ENCODE measurements at places on chromosomes 3 and 15.

- DNase-seq: no peak
These were observed 9.8 kb downstream of the ABTB1 start for GRCh38 chr3:127682561-127682960.

DNA sequence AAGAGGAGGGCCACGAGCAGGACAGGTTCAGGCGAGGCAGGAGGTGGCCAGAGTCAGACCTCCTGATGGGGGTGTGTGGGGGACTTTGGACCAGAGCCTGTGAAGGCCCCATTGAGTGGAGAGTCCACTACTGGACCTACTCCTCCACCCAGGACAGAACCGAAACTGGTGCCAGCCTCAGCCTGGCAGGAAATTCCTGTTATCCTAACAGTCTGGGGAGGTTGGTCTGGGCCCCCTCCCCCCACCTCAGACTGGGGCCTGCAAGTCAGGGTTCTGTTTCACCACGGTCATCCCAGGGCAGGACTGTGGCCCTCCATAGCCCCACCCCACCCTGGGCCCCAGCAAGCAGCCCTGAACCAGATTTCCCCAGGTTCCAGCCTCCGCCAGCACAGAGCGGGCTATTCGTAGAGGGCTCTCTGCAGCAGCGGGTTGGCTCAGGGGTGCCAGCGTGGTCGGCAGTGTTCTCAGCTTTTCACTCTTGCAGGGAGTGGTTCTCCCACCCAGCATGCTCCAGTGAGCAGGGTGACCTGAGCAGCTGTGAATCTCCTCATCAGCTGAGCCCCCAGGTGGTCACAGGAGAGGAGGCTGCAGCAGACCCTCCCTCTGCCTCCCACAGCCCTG is 217.3 kb downstream of the TBC1D2B start:
- no peak for DNase-seq

DNA sequence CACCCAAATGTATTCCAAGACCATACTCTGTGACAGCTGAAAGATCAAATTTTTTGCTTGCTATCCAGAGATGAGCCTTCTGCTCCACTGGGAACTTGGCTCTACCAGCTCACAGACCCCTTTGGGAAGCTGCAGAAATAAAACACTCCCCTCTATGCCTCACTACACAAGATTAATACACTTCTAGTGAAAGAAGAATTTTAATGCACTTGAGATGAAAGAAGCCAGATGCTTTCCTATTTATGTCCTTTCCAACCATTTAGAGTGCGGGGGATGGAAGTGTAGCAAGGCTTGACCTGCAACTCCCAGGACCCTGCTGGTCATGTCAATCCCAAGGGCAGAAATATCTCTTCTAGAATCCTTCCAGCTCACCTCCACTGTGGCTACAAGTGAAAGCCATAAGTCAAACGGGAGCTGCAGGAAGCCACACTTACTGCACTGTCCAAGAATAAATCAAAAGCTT is 34.7 kb downstream of the ANXA2 start:
- no peak for DNase-seq

DNA sequence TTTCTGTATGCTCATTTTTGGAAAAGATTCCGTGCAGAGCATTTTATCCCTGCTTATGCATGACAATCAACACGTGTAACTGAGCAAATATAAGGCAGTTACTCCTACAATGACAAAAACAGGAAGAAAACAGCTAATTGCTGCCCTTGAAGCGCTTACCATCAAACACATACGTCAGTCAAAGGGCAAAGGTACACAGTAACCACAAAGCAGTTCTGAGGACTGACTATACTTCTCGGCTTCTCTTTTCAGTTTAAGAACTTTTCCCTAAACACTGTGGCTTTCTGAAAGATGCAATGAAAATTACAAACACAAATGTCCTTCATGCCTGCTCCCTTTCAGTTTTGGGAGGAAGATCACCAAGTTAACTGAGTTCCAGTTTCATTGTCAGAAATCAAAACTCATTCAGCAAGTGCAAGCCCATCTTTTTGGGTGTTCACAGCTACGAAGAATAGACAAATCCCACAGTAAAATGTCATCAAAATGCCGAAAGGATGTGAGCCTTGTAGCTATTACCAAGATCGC is 602.8 kb downstream of the FOXP1 start:
- no peak for DNase-seq

DNA sequence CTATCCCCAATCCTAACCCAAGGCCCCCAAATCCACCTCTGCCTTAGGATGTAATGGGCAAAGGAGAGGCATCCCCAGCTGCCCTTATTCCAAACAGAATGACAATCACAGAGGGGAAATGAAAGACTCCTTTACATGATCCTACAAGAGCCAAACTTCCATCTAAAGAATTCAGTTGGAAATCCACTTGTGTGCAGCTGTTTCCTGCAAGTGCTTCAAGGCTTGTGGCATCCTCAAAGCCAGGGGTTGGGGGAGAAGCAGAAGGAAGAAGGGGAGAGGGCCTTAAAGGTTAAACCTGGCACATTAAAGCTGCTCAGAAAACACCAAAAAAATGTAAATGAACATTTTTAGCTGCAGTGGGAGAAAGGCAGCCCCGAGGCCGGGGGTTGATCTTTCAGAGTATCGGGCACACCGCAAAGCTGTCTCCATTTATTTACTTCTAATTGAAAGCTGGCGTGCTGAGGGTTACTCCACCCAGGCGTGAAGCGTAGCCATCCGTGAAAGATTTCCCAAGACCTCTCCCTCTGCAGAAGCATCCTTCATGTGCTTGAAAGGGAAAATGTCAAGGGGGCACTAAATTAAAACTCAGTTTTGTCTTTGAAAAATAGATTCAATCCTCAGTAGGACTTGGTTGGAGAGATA is 217.8 kb downstream of the SHQ1 start:
- no peak for DNase-seq

DNA sequence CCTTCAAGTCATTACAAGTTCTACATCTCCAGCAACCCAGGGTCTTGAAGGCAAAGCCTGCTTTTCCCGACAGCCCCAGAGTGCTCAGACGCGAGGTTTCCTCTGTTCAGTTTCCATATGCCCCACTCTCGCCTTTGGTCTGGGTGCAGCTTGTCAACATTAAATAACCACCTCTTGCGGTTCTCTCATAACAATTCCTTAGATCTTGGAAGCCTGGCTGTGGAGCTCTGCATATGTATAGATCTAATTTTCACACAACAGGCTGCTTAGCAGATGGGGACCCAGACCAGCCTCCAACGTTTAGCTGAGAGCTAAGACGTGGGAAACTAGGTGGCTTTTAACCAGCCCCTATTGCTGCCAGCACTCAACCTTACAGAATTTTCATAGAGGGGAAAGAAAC is 295.5 kb downstream of the RPLP1 start:
- no peak for DNase-seq

GRCh38 chr3:117398141-117398899 is 688.7 kb downstream of the TUSC7 start:
- peak; percentile 74 for DNase-seq

DNA sequence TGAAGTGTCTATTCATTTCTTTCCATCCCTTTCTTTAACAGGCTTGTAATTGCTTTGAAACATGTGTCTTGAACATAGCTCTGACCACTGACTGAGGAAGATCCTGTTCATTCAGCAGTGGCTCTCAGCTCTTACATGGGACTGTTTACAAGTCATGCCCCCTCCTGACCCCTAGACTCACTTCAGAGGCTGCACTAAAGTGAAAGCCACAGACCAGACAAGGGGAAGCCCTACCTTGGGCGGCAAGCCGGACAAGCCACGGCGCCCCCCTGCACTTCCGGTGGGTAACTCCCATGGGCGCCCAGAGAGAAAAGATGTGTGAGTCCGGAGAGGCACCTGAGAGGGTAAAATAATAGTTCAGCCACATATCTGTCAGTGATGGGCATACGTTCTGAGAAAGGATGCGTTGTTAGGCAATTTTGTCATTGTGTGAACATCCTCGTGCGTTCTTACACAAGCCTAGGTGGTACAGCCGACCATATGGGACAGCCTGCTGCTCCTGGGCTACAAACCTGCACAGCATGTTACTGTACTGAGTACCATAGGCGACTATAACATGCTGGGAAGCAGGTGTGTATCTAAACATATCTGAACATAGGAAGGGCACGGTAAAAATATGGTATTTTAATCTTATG is 116.2 kb downstream of the CHSY1 start:
- no peak for DNase-seq

- DNase-seq: no peak
These were observed 59.5 kb upstream of the STXBP5L start for GRCh38 chr3:120848503-120848902.

DNA sequence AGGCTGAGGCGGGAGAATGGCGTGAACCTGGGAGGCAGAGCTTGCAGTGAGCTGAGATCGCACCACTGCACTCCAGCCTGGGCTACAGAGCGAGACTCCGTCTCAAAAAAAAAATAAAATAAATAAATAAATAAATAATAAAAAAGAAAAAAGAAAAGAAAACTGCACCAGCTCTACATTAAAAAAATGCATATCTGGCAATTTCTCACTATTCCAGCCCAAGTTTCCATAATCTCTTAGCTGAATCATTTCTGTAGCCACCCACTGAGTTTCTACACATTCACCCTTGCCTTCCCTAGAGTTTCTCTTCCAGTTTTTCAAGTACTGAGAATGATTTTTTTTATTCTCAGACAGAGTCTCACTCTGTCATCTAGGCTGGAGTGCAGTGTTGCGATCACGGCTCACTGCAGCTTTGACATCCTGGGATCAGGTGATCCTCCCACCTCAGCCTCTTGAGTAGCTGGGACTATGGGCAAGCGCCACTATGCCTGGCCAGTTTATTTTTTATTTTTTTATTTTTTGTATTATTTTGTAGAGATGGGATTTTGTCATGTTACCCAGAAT is 24.5 kb upstream of the SLC7A14 start:
- DNase-seq: no peak

DNA sequence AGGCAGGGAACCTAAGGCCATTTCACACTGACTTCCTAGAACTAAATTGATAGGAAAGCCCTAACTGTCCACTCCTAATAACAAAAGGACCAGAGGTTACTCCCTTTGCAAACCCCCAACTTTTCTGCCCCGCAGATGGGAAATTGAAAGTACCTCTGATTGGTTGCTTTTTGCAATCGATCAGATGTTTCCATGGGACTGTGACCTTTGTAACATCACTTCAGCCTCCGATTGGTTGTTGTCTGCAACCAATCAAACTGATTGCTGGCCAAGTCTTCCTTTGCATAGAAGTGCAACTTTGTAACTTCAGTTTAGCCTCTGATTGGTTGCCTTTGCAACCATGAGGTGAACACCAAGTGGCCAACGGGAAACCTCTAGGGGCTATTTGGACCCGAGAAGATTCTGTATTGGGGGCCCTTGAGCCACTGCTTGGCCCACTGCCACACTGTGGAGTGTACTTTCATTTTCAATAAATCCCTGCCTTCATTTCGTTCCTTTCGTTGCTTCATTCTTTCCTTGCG is 11.3 kb upstream of the KNL1 start:
- DNase-seq: no peak

- no peak for DNase-seq
These were observed 560.4 kb upstream of the DPPA4 start for GRCh38 chr3:109897734-109898133.

GRCh38 chr15:68990231-68990991 is 24.1 kb upstream of the NOX5 start:
- no peak for DNase-seq

GRCh38 chr3:35986161-35986560 is 346.8 kb downstream of the ARPP21 start:
- no peak for DNase-seq

- DNase-seq: no peak
These were observed 15.1 kb downstream of the CLDN1 start for GRCh38 chr3:190307164-190307545.

GRCh38 chr3:98532709-98533571 is 1.2 kb downstream of the GPR15 start:
- DNase-seq: no peak

DNA sequence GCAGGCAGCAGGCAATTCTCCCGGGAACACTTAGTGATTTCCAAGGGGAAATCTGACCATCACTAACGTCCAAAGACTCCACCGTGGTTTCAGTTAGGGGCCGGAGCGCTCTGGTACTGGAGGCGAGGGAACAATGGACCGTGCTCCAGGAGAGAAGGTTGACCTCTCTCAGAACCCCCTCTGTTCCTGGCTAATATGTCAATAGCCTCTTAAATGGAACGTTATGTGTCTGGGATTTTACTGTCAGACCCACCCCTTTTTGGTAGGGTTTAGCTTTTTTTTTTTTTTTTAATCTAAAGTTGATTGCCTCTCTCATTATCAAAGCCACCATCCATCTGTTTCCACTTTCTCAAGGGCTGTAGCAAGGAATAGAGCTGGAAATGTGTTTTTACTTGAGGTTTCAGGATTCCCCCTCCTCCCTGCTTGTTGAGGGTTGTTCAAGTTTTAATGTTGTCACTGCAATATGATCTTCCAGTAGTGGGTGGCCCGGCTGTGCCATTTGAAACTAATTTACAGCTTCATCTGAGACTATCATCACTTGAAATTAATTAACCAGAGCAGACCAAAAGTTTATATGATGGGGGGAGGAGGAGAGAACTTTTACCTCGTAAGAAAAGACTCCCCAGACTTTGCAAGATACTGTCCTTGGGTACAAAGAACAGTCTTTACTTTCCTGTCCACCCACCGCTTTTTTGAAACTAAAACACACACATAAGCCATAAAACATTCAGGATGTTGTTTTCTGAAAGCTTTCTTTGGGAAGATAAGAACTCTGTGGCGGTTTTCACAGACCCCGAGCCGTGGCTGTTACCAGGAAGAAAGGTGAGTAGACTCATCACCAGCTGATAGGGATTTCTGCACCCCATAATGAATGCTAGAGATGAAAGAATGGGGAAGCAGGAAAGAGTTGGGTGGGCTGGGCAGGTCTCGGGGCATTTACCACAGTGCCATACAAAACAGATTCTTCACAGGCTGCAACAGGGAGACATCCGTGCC is 187.8 kb downstream of the UACA start:
- no peak for DNase-seq

DNA sequence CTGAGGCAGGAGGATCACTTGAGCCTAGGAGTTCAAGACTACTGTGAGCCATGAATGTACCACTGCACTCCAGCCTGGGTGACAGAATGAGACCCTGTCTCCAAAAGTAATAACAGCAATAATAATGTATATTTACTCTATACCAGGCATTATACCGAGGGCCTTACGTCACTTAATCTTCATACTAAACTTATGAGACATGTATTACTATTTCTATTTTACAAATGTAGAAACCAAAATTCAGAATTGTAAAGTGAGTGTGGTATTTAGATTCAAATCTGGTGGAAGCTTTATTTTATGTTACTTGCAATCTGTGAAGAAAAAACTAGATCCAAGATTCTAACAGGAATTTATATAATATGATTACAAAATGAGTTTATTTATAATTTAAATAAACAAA is 9.7 kb upstream of the BLM start:
- DNase-seq: no peak

GRCh38 chr3:40985195-40985594 is 214.1 kb upstream of the CTNNB1 start:
- peak; percentile 4 for DNase-seq

DNA sequence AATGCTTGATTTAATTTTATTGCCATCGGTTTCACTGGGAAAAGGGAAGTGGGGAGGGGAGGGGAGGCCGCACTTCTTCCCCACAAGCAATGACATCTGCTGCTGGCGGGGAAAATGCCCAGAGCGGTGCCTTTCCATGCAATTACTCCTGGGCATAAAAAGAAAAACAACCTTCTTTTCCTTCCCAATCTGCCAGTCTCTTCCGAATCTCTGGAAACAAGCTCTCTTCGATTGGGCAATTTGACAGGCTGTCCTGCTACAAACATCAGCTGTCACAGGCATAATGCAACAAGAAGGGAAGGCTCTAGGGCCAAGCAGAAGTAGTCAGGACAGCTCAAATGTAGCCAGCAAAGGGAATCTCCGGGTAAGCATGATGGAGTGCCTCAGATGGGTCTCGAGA is 93.4 kb upstream of the STRIT1 start:
- DNase-seq: no peak
